Mucosa of gallbladder (tissue), 1 donor: ENCODE measurements at places on chromosomes 7 and 10. TPM values are rescaled to one million over a fixed set of nuclear protein-coding genes. Genes with fewer than 3 reads are reported as not detected.

The SLC13A4 gene
- total RNA-seq: not detected

The ITGB1 gene
- total RNA-seq: 596 TPM

The TAS2R41 gene
- not detected for total RNA-seq

The EBLN1 gene
- total RNA-seq: not detected

The TEX47 gene
- not detected for total RNA-seq

The ZNF25 gene
- 9.4 TPM for total RNA-seq

The LLCFC1 gene
- total RNA-seq: not detected
